ENCODE measurements at places on chromosomes 11 and 22.

GRCh38 chr11:19768815-19769214 is 56.2 kb downstream of the NAV2 start:
- no peak for DNase-seq

GRCh38 chr11:61650781-61651571 is 29.2 kb upstream of the DAGLA start:
- DNase-seq, result no peak

DNA sequence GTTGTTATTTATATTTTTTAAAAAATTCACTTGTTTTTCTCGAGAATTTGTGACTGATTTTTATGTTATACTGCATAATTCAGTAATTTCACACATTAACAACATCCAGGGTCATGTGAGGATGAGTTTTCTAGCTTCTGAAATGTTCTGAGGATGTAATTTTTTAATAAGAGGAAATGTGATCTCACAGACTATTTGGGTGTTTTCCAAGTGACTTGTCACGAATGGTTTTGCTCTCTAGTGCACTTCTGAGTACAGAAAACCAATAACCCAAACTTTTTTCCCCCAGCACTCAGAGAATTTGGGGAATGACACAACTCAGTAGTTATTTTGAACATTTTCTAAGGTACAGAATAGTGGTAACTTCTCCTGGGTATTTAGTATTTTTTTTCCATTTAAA is 821.1 kb upstream of the ARHGAP42 start:
- no peak for DNase-seq

DNA sequence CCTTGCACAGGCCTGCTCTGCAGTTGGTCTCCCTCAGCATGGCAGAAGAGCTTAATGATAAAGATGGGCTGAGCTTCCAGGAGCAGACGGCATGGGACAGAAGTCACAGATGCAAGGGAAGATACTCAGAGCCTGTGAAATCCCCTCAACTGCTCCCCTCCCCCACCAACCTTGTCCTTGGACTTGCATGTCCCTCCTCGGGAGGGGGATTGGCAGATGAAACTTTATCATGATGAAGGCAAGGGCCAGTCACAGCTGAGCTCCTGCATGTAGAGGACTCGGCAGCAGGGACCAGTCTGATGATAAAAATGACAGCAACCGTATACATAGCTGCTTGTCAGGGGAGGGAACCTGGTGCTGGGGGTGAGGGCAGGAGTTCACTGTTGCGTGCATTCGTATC is 6.8 kb upstream of the SLC22A8 start:
- DNase-seq, result no peak

GRCh38 chr11:113906516-113906915 is 1.9 kb downstream of the HTR3B start:
- no peak for DNase-seq

DNA sequence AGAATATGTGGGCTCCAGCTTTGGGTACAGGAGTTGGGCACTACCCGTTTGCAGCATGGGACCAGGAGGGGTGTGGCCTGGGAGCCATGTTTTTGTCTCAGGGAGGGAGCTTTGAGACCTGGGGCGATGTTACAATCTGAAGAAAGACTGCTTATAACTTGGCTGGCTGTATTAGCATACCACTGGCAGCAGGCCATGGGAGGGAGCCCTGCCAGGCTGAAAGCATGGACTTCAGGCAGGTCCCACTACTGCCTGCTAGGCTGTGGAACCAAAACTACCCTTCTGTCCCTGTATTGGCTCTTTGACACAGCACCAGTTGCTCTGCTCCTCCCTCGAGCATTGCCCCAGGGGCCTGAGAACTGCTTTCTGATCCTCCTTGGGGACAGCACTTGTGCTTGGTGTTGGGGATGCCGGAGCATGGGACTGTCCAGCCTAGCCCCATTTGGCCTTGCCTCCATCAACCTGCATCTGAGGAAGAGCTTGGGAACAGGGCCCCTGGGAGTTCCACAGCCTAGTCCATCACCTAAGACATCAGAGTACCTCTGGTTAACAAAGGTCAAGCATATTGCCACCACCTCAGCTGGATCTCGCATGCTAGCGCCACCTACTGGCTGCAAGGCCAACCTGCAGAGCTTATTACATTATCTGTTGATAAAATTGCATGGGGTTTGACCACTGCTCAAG is 217.4 kb downstream of the SBF2 start:
- peak; percentile 24 for DNase-seq

GRCh38 chr11:66479394-66480116 is 679 bp upstream of the DPP3 start:
- no peak for DNase-seq

GRCh38 chr11:9847636-9848035 is 183.8 kb downstream of the SWAP70 start:
- DNase-seq, result no peak
